Effector CD4-positive, alpha-beta T cell (primary cell): ENCODE measurements at places on chromosomes 2 and 18.
A peak's percentile ranks its signal among the peaks of the same experiment; 100 is the strongest.

GRCh38 chr2:201642086-201642578 lies 1.2 kb downstream of the TMEM237 start:
- no peak for DNase-seq

DNA sequence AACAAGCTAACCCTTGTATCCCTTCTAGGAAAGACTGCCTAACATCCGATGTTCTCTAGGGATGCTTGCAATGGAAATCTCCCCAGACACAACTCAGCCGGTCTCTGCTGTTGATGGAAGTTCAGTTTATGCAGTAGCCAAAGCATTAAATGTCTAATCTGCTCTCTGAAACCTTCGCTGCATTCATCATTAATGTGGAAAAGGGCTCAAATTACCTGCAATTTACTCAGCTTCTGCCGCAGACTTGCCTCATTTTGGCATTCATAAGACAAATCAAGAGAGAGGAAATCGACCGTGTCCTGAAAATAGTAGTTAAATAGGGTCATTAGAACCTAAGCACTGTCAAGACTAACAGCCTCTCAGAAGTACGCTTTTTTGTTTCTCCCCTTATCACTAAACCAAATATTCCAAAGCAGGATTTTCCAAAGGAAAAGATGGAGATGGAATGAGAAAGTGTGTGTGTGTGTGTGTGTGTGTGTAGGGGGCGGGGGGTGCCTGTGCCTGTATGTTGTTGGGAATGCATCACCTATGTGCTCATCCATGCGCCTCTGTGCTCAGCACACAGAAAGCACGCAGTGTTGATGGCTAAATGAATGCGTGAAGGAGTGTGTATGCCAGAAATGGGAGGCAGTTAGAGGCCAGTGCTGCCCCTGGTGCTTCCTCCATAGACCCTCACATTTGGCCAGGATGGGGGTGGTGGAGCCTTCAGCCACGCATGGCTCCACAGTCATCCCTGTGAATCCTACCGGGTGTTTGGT lies 7.4 kb downstream of the LCT start:
- DNase-seq = no peak

- DNase-seq = no peak
Measured at GRCh38 chr2:154194909-154195643, 323.4 kb downstream of the GALNT13 start.

- no peak for DNase-seq
Measured at GRCh38 chr2:205656941-205657340, 25.4 kb upstream of the NRP2 start.

GRCh38 chr2:80475970-80476369 lies 171.4 kb upstream of the LRRTM1 start:
- DNase-seq = no peak

GRCh38 chr18:49886891-49887764 lies 73.8 kb upstream of the ACAA2 start:
- DNase-seq = no peak

DNA sequence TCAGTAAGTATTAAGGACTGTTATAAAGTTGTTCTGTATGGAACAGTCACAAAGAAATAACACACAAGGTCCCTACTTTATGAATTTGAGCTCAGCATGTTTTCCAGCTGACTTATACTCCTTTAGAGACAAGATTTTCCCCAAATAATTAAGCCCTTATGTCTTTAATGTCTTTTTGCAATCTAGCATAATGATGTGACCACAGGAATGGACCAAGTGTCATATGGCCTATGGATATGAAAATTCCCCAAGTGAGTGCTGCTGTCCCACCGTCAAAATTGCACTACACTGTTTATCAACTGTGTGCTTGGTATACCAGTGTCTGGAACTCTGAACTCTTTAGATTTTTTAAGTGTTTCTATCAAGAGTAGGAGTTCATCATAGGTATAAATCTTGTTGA lies 369.6 kb downstream of the PID1 start:
- DNase-seq = no peak

DNA sequence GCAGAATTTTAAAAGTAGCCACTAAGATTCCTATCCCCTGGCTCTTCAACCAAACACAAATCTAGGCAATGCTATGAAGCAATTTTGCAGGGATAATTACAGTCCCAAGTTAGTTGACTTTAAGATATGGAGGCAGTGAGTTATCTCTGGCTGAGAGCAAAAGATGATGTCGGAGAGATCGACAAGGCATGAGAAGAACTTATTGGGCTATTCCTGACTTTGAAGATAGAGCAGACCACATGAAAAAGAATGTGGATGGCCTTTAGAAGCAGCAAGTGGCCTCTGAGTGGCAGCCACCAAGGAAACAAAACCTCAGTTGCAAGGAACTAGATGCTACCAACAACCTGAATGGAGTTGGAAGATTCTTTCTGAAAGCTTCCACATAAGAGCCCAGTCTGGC lies 58.2 kb upstream of the PPM1B start:
- DNase-seq = no peak

GRCh38 chr2:122182616-122183355 lies 427.3 kb downstream of the TSN start:
- DNase-seq = no peak

GRCh38 chr2:120032297-120032696 lies 19.4 kb downstream of the EPB41L5 start:
- DNase-seq = no peak

GRCh38 chr18:68429841-68430240 lies 285.1 kb downstream of the TMX3 start:
- no peak for DNase-seq

GRCh38 chr2:28824207-28824606 lies 13.6 kb downstream of the SPDYA start:
- DNase-seq = no peak

- DNase-seq = no peak
Measured at GRCh38 chr18:59220164-59220783, 316 bp downstream of the GRP start.

GRCh38 chr2:241560883-241561474 lies 2.4 kb downstream of the BOK start:
- DNase-seq = no peak

GRCh38 chr18:14961991-14962390 lies 214.0 kb downstream of the ANKRD30B start:
- no peak for DNase-seq

DNA sequence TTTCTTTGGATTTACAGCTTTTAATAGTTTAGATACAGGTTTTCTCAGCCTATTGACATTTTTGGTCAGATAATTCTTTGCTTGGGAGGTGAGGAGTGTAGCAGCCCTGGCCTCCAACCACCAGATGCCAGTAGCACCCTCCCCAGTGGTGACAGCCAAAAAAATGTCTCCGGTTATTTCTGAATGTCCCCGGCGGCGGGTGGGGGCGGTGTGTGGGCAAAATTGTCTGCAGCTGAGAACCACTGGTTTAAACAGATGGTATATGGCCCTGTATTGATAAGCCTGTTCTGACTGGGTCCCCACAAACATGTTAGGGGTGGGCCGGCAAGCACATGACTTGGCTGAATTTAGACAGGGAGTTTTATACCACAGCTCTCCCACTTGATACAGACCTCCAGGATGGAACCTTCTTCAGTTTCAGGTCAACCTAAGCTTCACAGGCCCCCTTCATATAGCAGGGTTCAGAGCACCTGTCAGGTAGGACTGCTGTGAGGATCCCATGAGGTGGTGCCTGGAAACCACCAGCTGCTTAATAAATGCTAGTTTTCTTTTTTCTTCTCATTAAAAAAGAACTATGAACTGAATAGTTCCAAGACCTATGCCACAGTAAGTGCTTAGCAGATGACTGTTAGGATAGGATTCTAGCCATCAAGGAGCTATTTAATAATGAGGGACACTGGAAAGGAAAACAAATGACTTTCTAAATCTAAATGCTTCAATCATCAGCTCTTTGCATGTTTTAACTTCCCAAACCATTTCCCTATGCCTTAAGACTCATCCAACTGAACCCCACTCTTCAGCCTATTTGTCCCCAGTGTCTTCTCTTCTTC lies 18.1 kb downstream of the LPIN2 start:
- peak; percentile 61 for DNase-seq

GRCh38 chr2:64593035-64593655 lies 60.6 kb downstream of the SERTAD2 start:
- DNase-seq = no peak

DNA sequence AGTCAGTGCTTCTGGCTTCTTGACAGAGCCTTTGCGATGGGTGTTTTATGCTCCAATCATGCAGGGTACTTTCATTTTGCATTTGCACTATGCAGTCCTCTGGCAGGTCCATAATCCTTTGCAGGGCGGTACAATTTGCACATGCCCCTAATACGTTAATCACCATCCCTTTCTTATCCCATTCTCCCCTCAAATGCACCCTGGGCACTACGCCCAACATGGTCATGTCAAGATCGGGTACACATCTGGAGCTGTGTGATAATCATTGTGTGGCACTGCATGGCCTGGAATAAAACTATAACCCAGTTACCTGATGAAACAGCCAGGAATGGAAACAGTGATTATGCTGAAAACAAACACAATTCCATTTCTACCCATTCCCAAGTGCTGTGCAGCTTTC lies 27.7 kb downstream of the LOXHD1 start:
- no peak for DNase-seq

- no peak for DNase-seq
Measured at GRCh38 chr2:144032566-144032965, 487.4 kb downstream of the ZEB2 start.

- no peak for DNase-seq
Measured at GRCh38 chr2:221293949-221294742, 278.0 kb downstream of the EPHA4 start.

DNA sequence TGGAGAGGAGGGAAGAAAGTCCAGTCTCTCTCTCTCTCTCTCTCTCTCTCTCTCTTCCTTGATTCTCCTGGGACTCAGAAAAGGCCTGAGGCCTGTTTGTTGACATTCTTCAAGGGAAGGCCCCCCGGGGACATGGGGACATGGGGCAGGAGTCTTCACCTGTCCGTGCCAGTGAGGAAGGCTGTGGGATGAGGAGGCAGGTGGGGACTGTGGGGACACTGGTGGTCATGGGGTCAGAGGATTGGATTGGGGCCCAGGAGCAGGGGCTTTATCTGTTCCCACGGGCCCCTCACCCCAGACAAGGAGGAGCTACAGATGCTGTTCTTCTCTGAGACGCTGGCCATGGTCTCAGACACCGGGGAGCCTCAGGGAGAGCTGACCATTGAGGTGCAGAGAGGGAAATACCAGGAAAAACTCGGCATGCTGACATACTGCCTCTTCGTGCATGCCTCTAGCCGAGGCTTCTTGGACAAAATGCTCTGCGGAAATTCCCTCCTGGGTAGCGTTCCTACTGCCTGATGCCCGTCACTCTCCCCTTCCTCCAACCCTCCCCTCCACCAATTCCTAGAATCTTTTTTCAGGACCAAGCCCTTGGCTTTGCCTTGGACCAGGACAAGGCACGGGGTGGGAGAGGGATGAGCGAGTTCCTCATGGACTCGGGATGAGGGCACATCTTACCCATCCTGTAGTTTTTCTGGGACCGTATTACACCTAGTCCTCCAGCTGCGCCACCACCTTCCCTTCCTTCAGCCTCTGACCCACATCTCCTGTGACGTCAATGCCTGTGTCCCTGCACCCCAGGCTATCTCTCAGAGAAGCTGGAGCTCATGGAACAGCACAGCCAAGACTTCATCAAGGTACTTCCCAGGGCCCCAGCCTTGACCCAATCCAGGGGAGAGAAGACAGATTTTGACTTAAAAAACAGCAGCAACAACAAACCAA lies 850 bp downstream of the CATIP start:
- no peak for DNase-seq

- DNase-seq = no peak
Measured at GRCh38 chr2:233090879-233091278, 30.7 kb downstream of the INPP5D start.

DNA sequence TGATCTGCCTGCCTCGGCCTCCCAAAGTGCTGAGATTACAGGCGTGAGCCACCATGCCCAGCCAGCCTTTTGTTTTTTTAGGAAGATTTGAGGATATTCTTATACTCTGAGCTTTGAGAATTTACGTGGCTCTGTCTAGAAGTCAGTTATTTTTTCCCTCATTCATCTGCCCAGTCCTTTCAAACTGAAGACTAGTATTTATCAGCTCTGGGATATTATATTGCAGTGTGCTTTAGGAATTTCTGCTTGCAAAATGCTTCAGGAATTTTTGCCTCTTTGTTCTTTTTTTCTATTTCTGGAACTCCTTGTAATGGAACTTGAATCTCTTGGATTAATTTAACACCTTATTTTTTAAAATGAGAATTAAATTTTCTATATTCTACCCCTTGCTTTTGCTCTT lies 22.6 kb downstream of the ACSL3 start:
- no peak for DNase-seq

DNA sequence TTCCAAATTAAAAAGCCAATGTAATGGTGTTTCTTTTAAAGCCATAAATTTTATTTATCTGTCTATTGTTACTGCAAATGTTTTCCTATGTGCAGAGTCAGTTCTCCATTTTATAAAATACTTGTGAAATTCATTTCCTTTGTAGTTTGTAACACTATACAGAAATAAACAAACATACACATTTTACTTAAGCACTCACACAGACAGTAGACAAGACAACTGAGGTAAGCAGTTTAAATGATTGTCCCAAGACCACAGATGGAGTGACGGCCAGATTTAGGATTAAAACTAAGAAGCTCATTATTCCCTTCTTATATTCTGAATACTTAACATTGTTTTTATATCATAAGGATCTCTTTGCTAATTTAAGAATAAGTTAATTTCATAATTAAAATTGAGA lies 100.9 kb downstream of the BAZ2B start:
- DNase-seq = no peak

DNA sequence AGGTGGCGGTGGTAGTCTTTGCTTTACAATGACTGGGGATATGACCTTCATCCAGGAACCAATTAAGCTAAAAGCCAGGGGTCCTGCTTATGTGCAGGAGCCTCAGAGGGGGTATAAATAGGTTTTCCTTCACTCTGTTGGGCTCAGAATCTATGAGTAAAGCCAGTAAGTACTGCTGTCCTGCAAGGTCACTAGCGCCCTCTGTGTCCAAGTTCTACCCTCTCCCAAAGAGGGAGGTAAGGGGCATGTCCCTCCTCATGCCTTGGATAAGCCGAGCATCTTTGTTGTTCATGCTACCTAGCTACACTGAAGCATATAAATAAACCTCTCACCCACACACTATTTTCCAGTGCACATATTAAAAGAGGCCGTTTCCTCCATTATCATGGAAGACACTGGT lies 79.4 kb downstream of the SPRED2 start:
- DNase-seq = no peak

- no peak for DNase-seq
Measured at GRCh38 chr2:101842471-101842870, 145.0 kb downstream of the MAP4K4 start.

GRCh38 chr2:206245265-206245672 lies 29.2 kb upstream of the ZDBF2 start:
- DNase-seq = no peak

GRCh38 chr2:47561371-47561770 lies 158.4 kb downstream of the MSH2 start:
- DNase-seq = no peak

GRCh38 chr2:100470898-100471514 lies 724 bp downstream of the NMS start:
- no peak for DNase-seq

- DNase-seq = no peak
Measured at GRCh38 chr18:71168557-71169145, 879.8 kb downstream of the SOCS6 start.

- peak; percentile 36 for DNase-seq
Measured at GRCh38 chr2:234444893-234445292, 52.0 kb downstream of the ARL4C start.
